ENCODE measurements at places on chromosomes 5 and 9. TPM values are rescaled to one million over a fixed set of nuclear protein-coding genes. Genes with fewer than 3 reads are reported as not detected.

SLC6A19 gene
- not detected for total RNA-seq

WWC1 gene
- 2.1 TPM for total RNA-seq

OSMR gene
- total RNA-seq = 69.7 TPM

TYRP1 gene
- total RNA-seq = 0.63 TPM

PCDHGA7 gene
- 9.1 TPM for total RNA-seq

F2RL1 gene
- 0.46 TPM for total RNA-seq

SCAMP1 gene
- total RNA-seq = 30.8 TPM

CD74 gene
- 572 TPM for total RNA-seq

DNA sequence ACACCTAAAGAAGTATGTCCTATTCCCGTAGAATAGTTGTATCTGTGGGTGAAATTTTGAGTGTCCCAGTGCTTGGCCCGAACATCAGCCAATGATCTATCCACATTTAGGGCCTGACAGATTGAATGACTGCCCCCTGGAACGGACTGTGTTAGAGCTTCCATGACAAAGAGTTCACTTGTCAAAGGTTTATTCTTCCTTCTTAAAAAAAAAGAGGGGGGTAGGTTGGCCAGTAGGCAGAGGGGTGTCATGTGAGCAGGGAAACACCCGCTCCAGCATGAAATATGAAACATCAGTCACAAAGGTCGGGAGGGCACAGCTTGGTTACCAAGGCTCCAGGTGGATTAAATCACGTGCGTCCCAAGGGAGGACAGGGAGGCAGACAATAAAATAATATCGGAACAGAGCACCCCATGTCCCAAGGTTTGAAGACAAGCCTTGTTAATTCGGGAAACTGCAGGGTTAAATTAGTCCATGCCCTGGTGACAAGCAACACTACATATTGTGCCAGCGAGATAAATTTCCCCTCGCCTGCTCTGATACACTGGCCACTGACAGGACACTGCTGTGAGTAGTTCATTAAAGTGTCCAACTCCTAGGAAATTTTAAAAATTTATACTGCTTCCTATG is 401.2 kb downstream of the IRX1 start:
- H3K4me1 ChIP-seq = no peaks in the 10 kb centered on the region
- no peaks in the 10 kb centered on the region for H3K27me3 ChIP-seq
- no peak overlapping the region for H3K27ac ChIP-seq
- DNase-seq = peak; percentile 75
- no peaks in the 10 kb centered on the region for H3K36me3 ChIP-seq

- peaks cover 10% of the 10 kb centered on the region for H3K4me1 ChIP-seq
- no peak overlapping the region for H3K4me3 ChIP-seq
- DNase-seq = peak; percentile 86
- H3K27ac ChIP-seq = peak overlapping the region; percentile 36
Measured at GRCh38 chr9:116471093-116471906, 215.8 kb upstream of the TRIM32 start.

DNA sequence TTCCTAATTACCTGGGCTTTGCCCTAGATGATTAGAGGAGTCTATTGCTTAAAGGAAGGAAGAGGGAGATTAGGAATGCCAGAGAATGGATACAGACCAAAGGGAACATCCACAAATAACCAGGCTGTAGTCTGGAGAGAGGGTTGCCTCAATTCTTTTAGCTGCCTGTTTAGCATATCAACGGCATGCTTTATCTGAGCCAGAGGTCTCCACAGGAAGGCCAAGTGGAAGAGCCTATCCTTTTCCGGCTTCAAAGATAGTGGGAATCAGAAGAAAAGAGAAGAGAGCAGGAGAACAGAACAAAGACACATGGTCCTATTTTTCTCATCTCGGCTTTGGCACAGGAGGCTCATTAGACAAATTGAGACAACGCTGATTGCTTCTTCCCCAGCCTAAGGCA is 142.4 kb downstream of the NMUR2 start:
- no peaks in the 10 kb centered on the region for H3K4me1 ChIP-seq
- no peaks in the 10 kb centered on the region for H3K27me3 ChIP-seq
- H3K27ac ChIP-seq = no peak overlapping the region
- no peak for DNase-seq
- H3K36me3 ChIP-seq = no peaks in the 10 kb centered on the region

DNA sequence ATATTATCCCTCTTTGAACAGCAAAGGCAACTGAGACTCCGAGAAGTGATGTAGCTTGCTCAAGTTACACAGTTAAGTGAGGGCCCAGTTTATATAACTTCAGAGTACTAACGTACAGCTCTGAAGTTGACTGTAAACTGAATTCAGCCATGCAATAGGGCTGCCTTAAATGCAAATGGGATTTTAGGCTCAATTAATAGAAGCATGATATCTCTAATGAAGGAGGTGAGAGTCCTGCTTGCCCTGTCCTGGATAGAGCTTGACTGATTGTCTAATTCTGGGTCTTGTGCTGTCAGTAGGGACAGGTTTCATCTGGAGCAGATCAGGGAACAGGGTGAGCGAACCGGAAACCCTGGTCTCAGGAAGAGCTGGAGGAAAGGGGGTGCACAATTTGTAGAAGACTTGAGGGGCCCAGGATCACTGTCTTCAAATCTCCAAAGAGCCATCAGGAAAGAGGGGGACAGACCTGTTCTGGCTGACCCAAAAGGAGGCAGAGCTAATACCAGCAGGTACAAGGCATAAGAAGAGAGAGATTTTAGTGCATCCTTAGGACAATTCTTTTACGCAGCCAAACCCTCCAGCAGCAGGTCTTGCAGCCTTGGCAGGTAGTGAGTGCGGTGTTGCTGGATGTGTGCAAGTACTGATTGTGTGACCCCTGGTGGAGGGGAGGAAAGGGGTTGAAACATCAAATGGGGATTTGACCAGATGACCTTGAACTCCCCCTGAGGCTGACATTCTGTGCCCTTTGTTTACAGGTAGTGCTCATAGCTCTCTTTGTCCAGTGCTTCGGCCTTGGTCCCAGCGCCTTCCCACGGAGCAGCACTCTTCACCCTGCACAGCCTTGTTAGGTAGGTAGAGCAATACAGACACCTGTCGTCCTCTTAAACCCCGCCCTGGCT is 13.0 kb downstream of the GSN start:
- DNase-seq = no peak
- peaks cover 94% of the 10 kb centered on the region for H3K4me1 ChIP-seq
- no peaks in the 10 kb centered on the region for H3K36me3 ChIP-seq
- peak overlapping the region; percentile 96 for H3K27ac ChIP-seq
- H3K27me3 ChIP-seq = no peaks in the 10 kb centered on the region

- DNase-seq = no peak
- H3K27me3 ChIP-seq = no peaks in the 10 kb centered on the region
- H3K4me1 ChIP-seq = no peaks in the 10 kb centered on the region
- H3K4me3 ChIP-seq = no peak overlapping the region
- no peaks in the 10 kb centered on the region for H3K36me3 ChIP-seq
Measured at GRCh38 chr9:88221105-88221504, 82.8 kb upstream of the SPATA31C2 start.

DNA sequence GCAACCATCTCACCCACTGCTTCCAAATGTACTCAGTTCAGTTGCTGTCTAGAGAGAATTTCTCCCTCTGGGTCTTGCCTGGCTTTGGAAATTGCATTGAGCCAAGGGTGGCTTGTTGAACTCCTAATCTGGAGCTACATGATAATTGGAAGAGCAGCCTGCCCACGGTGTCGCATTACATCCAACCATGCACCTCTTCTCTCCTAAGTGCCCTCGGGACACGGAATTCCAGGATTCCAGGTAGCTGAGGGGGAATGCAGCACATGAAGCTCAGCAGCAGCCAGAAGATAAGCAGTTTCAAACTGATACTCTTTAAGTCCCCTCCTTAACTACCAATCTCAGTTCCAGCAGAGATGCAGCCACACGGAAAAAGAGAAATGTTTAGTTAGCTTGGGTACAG is 509.4 kb upstream of the KLF4 start:
- no peak overlapping the region for H3K27ac ChIP-seq
- H3K27me3 ChIP-seq = no peaks in the 10 kb centered on the region
- no peaks in the 10 kb centered on the region for H3K36me3 ChIP-seq
- no peaks in the 10 kb centered on the region for H3K4me1 ChIP-seq

GRCh38 chr5:120517607-120518252 is 53.6 kb downstream of the PRR16 start:
- DNase-seq = no peak
- H3K4me1 ChIP-seq = no peaks in the 10 kb centered on the region
- H3K4me3 ChIP-seq = no peak overlapping the region
- no peak overlapping the region for H3K27ac ChIP-seq

- H3K4me3 ChIP-seq = no peak overlapping the region
- no peaks in the 10 kb centered on the region for H3K27me3 ChIP-seq
- H3K27ac ChIP-seq = no peak overlapping the region
Measured at GRCh38 chr5:88806338-88806737, 76.6 kb downstream of the MEF2C start.

DNA sequence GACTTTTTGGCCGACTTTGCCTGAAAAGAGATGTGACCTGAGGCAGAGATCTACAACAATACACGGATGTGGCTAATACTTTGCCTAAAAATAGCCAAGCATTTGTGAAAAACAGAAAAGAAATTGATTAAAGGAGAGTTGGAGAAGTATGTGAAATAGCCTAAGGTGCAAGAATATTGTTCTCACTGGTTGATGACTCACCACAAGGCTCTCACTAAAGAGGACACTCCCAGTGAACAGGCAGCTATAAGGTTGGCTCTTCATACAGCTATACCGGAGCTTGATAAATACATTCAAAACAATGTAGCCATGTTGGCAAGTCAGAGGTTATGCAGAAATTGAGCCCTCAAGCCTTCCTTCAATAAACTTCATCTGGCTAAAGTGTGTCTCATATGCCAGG is 317.2 kb upstream of the GRAMD2B start:
- DNase-seq = no peak
- no peaks in the 10 kb centered on the region for H3K27me3 ChIP-seq
- no peaks in the 10 kb centered on the region for H3K4me1 ChIP-seq
- no peak overlapping the region for H3K27ac ChIP-seq
- no peak overlapping the region for H3K4me3 ChIP-seq
- no peaks in the 10 kb centered on the region for H3K36me3 ChIP-seq

DNA sequence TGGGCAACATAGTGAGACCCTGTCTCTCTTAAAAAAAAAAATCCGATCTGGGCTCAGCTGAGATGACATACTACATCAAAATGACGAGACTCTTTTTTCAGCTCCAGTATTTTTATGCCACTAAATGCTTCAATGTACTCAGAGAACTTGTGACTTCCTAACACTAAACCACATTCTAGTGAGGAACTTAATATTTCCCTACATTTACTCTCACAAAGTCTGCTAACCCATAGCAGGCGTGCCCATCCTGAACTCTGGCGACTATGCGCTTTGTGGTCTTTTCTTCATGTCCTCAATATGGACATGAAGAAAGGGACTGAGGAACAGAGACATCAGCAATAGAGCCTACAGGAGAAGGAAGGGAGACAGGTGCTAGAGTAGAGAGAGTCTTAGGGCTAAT is 41.3 kb downstream of the ITK start:
- H3K36me3 ChIP-seq = no peaks in the 10 kb centered on the region
- H3K4me1 ChIP-seq = no peaks in the 10 kb centered on the region
- H3K27ac ChIP-seq = no peak overlapping the region
- H3K27me3 ChIP-seq = no peaks in the 10 kb centered on the region
- no peak for DNase-seq

DNA sequence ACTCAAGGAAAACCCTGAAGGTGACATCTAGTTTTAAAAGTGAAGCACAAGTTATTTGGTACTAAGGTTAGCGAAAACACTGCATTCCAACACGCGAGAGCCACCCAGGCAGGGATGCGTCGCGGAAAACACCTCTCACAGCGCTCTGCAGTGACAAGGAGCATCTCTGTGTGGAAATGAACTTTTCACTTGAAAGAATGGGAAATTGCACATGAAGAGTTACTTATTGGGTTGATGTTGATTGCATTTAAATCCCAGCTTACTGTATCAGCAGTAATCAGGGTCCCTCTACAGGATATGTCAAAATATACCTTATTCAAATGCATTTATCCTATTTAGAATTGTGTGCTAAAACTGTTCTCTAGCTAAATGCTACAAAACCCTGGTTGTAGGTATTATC is 144.4 kb downstream of the BNC2 start:
- no peaks in the 10 kb centered on the region for H3K27me3 ChIP-seq
- H3K4me3 ChIP-seq = peak overlapping the region; percentile 67
- H3K36me3 ChIP-seq = no peaks in the 10 kb centered on the region
- peaks cover 74% of the 10 kb centered on the region for H3K4me1 ChIP-seq
- no peak for DNase-seq

GRCh38 chr9:97312556-97312955 is 5.1 kb downstream of the CCDC180 start:
- peaks cover 71% of the 10 kb centered on the region for H3K36me3 ChIP-seq
- no peaks in the 10 kb centered on the region for H3K27me3 ChIP-seq
- no peak overlapping the region for H3K4me3 ChIP-seq
- no peak overlapping the region for H3K27ac ChIP-seq
- DNase-seq = peak; percentile 64

- H3K27ac ChIP-seq = no peak overlapping the region
- H3K27me3 ChIP-seq = no peaks in the 10 kb centered on the region
- H3K4me1 ChIP-seq = no peaks in the 10 kb centered on the region
- H3K4me3 ChIP-seq = no peak overlapping the region
Measured at GRCh38 chr5:178422400-178422775, 167.8 kb downstream of the COL23A1 start.

- H3K27me3 ChIP-seq = no peaks in the 10 kb centered on the region
- no peak for DNase-seq
- H3K27ac ChIP-seq = no peak overlapping the region
- peaks cover 76% of the 10 kb centered on the region for H3K36me3 ChIP-seq
- no peaks in the 10 kb centered on the region for H3K4me1 ChIP-seq
- H3K4me3 ChIP-seq = no peak overlapping the region
Measured at GRCh38 chr9:33255471-33255870, 9.0 kb downstream of the BAG1 start.

- H3K4me1 ChIP-seq = no peaks in the 10 kb centered on the region
- H3K27ac ChIP-seq = no peak overlapping the region
- H3K4me3 ChIP-seq = no peak overlapping the region
- no peak for DNase-seq
Measured at GRCh38 chr5:60018091-60018490, 124.6 kb upstream of the PDE4D start.

- no peak overlapping the region for H3K4me3 ChIP-seq
- H3K4me1 ChIP-seq = no peaks in the 10 kb centered on the region
- no peak overlapping the region for H3K27ac ChIP-seq
- no peaks in the 10 kb centered on the region for H3K36me3 ChIP-seq
Measured at GRCh38 chr5:111603446-111603827, 91.1 kb upstream of the STARD4 start.

DNA sequence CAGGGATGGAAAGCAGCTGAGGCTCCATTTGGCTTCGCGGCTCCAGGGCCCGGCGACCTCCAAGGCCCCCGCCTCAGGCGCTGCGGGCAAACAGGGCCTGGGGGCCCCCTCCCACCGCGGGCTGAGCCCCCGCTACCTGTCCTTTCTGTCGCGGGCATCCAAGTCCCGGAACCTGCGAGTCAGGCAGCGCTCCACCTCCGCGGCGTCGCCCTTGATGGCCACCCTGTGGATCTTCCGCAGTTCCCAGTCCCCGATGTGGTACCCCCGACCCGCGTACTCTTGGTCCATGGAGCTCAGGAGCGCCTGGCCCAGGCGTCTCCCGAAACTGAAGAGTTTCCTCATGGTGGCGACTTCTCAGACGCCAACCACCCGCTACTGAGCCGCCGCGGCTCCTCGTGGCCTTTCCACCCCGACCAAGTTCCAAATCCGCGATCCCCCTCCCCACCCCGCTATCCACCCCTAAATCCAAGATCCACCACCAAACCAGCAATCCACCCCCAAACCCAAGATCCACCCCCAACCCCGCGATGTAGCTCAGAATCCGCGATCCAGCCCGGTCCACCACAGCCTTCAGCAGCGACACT is 86.5 kb upstream of the CCDC180 start:
- H3K4me1 ChIP-seq = peaks cover 15% of the 10 kb centered on the region
- peak overlapping the region; percentile 50 for H3K4me3 ChIP-seq
- peaks cover 32% of the 10 kb centered on the region for H3K27me3 ChIP-seq
- H3K27ac ChIP-seq = no peak overlapping the region
- no peaks in the 10 kb centered on the region for H3K36me3 ChIP-seq

Data from esophagus muscularis mucosa (tissue), 4 donors.